ENCODE measurements at places on chromosomes 7 and 10. TPM values are rescaled to one million over a fixed set of nuclear protein-coding genes. Genes with fewer than 3 reads are reported as not detected.

MCM10 gene
- 9.6 TPM for total RNA-seq

- no peak for DNase-seq
Measured at GRCh38 chr7:21371360-21371759, 56.5 kb upstream of the SP4 start.

- DNase-seq: no peak
Measured at GRCh38 chr10:109933984-109934565, 10.8 kb upstream of the XPNPEP1 start.

- DNase-seq: no peak
Measured at GRCh38 chr10:103739039-103739764, 116.2 kb downstream of the SH3PXD2A start.

DNA sequence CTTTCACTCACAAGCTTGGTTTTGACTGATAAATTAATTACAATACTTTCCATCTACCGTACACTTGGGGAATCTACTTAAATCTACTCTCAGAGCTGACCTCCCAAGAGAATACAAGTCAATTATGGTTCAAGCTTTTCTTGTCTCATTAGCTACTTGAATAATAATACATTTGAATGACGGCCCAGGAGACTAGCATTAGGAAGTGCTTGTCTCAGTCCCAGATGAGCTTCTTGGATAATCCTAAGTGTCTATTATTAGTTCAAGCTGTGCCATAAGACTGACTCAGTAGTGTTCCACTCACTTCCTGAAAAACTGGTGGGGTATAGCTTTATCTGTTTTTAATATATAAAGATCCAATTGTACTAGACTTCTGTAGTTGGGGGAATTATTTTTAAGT, 100.2 kb downstream of the GNAT3 start:
- no peak for DNase-seq
